Esophagus mucosa (tissue), 1 donor: ENCODE measurements at places on chromosomes 6 and 20. TPM values are rescaled to one million over a fixed set of nuclear protein-coding genes. Genes with fewer than 3 reads are reported as not detected.

The TGM2 gene
- 9.6 TPM for total RNA-seq

The TFB1M gene
- 16.3 TPM for total RNA-seq

The ADGB gene
- not detected for total RNA-seq

The ZNF391 gene
- total RNA-seq, result 1.4 TPM

The PGC gene
- total RNA-seq, result not detected

The CTCFL gene
- total RNA-seq, result not detected
